ENCODE measurements at places on chromosomes 11 and 22.
A peak's percentile ranks its signal among the peaks of the same experiment; 100 is the strongest.

DNA sequence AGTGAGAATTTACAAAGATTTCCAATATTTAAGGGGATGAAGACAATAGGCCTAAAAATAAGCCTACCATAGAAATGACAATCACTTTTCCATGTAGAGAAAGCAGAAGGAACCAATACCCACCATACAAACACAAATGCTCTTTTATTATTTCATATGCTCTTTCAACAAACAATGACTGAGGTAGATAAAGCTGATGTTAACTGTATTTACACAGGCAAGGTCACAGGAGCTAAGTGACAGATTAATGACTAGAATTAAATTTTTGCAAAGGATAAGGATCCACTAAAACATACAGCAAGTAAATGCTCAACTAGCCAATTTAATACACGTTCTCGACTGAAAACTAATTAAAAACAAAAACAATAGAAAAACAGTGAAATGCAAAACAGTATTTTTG, 34.2 kb downstream of the PICALM start:
- DNase-seq, result no peak

DNA sequence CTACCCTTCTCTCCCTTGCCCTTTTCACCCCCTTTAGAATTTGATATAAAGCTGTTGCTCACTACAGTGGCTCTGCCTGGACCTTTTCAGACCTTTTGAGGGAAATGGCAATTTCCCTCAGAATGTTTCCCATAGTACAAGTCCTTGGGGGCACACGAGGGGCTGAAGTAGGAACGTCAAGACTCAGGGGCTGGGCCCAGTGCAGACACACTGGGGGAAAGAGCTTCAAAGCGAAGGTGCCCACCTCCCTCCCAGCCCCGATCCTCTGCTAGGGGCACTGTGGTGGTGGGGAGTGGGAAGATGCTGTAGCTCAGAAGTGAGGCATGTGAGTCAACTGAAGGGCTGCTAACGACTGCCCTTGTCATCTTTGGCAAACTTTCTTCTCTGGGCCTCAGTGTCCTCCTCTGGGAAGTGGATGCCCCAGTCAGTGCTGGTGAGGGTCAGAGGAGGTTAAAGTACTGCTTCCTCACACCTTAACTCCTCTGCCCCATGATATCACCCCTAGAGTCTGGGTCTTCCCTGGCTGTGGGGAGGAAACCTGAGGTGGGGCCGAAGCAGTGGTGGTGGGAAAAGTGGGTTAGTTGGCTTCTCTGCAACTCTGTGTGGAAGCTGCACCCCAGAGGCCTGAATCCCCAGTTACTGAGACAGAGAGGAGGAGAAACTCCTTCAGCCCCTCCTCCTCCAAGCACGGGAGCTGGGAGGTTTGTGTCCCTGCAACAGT, 425.3 kb upstream of the B3GAT1 start:
- no peak for DNase-seq

GRCh38 chr11:16861862-16862261, 123.4 kb downstream of the C11orf58 start:
- no peak for DNase-seq

- DNase-seq, result peak; percentile 12
These were observed 34.6 kb downstream of the CYTH4 start for GRCh38 chr22:37316875-37317371.

GRCh38 chr22:49425356-49425755, 402.3 kb downstream of the BRD1 start:
- DNase-seq, result no peak

DNA sequence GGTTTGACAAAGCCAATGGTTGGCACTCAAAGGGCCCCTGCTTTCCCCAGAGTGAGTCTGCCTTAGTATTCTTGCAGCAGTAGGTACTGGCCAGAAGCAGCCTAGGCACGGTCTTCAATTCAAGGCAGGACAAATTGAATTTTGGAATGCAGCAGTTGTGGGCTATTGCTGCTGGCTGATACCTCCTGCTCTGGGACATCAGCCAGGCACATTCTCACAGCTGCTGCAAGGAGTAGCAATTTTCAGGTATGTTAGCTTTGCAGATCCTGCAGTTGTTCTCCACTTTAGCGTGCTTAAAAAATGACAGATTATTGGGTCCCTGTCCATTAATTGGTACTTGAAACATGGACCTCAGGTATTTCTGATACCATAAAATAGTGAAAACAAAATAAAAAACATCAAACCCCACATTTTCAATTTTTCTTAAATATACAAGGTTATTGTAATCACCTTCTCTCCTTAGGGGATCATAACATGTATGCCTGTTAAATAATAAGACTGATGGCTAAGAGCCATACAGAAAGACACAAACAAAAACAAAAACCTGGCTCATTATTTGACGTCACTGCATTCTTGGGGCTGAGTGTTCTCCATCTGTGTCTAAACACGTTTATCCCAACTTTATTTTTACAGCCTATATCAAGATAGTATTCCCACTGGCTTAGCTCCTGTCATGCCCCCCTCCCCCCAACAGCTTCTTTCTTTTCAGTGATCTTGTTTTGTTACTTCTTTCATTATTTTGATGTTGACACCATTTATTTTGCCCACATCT, 85.1 kb upstream of the CARD18 start:
- no peak for DNase-seq

GRCh38 chr22:48943567-48944432, 883.9 kb downstream of the BRD1 start:
- no peak for DNase-seq

- DNase-seq, result no peak
These were observed 26.7 kb downstream of the FAM83F start for GRCh38 chr22:40021401-40022000.

GRCh38 chr22:49938565-49939136, 20.2 kb downstream of the CRELD2 start:
- DNase-seq, result no peak

GRCh38 chr22:21700822-21701221, 34.8 kb downstream of the YPEL1 start:
- DNase-seq, result no peak

DNA sequence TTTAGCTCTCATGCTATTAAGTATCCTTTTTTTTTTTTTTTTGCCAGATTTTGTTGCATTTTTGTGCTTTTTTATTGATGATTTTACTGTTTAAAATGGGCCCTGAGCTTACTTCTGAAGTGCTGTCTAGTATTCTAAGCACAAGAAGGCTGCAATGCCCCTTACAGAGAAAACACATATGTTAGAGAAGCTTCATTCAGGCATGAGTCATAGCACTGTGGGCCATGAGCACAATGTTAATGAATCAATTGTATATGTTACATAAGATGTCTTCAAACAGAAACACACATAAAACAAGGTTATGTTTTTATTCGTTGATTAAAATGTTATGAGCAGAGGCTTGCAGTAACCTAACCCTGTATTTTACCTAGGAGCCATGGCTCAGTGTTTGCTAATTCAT, 117.8 kb upstream of the C11orf87 start:
- DNase-seq, result no peak

DNA sequence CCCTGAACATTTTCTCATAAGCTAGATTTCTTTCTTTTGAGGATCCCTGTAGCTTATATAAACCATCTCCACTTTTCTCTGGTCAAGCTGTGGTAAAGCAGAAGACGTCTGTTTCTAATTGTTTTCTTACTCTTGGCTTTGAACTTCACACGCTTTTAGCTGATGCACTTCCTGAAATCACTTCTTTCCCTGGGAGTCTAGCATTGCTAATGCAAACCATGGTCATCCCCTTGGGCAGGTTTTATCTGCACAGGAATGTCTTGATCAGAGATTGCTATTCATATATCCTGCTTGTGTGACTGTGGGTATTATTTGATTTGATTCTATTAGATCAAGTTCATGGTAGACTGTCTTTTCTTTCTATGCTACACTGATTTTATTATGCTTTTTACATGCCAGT, 199.2 kb upstream of the POU2AF2 start:
- no peak for DNase-seq

- no peak for DNase-seq
These were observed 32.7 kb upstream of the TMEM41B start for GRCh38 chr11:9347100-9347499.

DNA sequence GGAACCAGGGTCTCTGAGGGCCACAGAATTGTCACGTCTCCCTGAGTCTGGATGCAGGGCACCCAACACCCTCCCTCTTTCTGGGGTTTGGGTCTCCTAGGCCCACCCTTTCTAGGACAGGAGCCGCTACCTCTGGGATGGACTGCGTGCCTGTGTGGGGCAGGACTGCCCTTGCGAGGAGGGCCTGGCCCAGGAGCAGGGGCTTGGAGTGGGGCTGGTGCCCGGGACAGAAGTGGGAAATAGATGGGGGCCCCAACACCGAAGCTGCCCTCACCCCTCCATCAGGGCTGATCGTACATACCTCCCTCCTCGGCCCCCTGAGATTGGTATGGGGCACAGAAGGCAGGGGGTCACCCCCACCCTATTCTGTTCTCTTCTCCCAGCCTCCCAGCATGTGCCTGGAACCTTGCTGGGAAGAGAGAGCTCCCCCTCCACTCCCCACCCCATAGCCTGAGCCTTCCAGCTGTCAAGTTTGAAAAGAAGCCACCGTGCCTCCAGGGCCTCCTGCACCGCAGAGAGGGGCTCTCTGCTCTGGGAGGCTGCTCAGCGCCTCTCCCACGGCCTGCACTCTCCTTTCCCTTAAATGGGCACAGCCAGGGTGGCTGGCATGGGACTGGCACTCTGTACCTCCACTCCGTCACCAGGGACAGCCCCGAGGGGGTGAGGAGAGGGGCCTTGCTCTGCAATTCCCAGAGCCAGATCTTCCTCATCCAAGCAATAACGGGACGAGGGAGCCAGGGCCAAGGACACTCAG, 1.8 kb downstream of the LRRC10B start:
- no peak for DNase-seq

GRCh38 chr11:47272706-47273105, 2.8 kb downstream of the MADD start:
- DNase-seq, result no peak

DNA sequence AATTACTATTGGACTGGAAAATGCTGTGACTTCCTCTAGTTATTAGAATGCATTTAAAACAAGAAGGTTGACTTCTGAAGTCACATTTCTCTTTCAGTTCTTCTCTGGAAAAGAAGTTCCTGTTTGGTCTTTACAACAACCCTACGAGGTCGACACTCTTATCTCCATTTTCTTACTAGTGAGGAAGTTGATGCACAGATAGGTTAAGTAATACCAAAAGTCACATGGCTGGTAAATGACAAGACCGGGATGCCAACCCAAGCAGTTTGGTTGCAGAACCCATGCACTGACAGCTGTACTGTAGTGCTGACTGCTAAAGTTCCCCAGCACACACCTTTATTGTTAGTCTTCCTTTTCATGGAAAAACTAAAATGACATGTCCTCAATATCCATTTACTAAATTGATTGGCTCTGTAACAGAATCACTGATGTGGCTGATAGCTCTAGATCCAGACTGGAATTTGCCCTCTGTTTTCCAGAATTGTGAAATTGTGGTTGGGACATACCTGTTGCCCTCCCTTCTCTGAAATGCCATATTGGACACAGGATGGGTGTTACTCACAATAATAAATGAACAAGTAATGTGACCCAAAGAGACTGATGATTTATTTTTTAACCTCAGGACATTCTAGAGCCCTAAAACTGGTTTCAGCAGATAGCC, 9.4 kb upstream of the TECTA start:
- DNase-seq, result no peak

DNA sequence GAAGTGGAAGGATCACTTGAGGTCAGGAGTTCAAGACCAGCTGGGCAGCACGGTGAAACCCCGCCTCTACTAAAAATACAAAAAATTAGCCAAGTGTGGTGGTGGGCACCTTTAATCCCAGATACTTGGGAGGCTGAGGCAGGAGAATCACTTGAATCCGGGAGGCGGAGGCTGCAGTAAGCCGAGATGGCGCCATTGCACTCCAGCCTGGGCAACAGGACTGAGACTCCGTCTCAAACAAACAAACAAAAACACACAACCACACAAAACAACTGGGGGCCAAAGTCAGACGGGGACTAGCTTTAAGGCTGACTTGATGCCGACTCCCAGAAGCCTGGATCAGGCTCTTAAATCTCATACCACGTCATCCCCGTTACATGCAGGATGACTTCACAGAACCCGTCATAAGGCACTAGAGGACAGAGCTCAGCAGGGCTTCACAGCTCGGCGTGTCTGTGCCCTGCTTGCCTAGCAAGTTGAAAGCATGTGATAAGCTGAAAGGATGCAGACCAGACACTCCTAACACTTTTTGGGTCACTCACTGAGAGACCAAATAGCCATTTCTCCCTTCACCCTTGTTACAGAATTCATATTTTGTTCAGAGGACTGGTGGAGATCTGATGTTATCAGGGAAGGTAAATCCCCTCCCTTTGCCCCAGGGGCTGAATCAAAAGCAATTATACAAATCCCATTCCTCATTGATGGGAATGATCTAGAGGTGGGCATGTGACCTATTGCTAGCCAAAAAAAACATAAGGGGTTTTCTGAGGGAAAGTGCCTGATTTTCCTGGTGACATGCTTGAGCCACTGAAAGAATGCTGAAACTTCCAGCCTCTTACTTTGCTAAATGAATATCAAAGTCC, 65.4 kb downstream of the GAB2 start:
- DNase-seq, result no peak

- no peak for DNase-seq
These were observed 149.3 kb downstream of the FBXO7 start for GRCh38 chr22:32623943-32624342.

GRCh38 chr11:131773626-131774025, 403.2 kb downstream of the NTM start:
- no peak for DNase-seq

Measured in cerebellar nuclear complex (tissue), 1 donor.